ENCODE measurements at places on chromosomes 2 and 18.
A peak's percentile ranks its signal among the peaks of the same experiment; 100 is the strongest.

- DNase-seq: no peak
Observed at GRCh38 chr18:27843783-27844777, 332.9 kb downstream of the CDH2 start.

DNA sequence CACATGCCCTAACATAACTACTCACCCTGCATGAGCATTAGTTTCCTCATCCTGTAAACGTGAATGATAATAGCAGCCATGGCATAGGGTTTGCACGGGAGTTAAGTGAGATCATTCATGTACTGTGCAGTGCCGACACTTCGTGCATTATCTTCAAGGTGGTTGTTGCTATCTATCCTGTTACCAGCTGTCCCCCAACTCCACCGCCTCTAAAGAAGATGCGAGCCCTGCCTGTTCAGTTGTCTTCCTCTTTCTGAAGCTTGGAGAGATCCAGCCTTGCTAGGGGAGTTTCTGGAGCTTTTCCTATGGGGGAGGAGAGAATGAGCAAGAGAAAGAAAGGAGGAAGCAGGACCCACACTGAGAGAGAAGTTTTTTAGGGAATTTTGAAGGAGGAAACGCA is 34.4 kb downstream of the YPEL5 start:
- no peak for DNase-seq

DNA sequence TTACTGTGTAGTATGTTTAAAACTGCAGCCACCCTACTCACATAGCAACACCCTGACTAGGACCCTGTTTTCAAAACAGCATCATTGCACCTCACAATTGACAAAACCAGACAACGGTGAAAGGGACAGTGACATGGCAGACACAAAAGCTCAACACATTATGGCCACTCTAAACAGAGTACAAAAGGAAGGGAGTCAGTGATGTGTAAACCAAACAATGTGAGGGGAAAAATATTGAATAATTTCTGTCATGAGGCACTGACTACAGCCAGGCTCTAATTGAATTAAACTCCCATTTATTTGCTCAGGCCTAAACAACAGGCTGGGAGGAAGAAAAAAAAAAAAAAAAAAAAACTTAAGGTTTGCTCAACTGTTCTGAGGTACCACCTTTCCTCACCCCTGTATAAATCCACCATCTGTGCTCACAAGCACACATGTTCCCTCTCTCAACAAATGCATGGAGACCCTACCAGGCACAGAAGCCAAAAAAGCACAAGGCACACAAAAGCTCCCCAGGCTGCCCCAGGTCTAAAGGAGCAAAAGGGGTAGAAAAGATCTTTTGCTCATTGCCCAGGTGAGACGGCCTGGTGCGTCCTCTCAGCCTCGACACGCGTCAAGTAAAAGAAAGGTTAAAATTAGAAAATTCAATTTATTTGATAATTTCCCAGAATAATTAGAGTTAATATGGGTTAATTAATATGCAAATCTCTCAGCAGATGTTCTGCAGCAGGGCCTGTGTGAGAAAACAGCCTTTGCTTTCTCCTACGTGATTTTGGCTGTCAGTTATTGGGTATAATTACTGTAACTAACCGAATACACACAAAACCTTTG is 80.9 kb downstream of the ZEB2 start:
- no peak for DNase-seq

GRCh38 chr2:223203971-223204929 is 152.3 kb downstream of the KCNE4 start:
- no peak for DNase-seq

GRCh38 chr2:33210626-33211025 is 263.9 kb downstream of the LTBP1 start:
- no peak for DNase-seq

DNA sequence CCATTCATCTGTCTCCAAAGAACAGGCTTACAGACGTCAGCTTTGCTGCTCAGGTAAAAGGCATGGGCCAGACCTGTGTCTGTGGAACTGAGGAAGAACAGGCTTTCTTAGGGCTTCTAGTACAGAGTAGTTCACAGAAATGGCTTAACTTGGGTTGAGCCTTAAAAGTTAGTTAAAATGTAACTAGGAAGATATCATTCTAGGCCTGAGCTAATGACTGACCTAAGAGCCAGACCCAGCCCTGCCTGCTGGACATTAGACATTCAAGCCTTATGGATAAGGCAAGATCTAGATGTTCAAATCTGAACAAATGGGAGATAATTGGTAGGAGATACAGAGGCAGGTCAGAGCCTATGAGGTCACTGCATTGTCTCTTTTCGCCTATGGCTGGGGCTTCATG is 73.9 kb upstream of the SLC14A2 start:
- DNase-seq: no peak

DNA sequence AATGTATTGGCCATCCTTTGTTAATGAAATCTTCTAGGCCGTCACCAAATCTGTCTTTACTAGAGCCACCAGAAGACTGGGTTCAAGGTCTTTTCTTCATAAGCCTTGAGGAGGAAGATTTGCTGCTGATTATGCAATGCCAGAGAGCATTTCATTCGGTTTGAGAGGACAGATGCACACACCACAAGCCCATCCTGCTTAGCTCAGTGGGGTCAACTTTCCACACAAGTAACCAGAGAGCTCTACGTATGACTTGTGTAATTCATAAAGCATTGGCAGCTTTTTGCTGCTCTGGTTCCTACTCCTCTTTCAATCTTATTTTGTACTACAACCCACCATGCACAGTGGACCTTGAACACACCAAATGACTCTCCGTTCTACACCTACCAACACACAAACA is 106.9 kb downstream of the OSR1 start:
- no peak for DNase-seq

- peak; percentile 38 for DNase-seq
Observed at GRCh38 chr18:35143622-35144596, 96.9 kb upstream of the ZNF397 start.

GRCh38 chr2:205139822-205140463 is 542.4 kb upstream of the NRP2 start:
- no peak for DNase-seq

DNA sequence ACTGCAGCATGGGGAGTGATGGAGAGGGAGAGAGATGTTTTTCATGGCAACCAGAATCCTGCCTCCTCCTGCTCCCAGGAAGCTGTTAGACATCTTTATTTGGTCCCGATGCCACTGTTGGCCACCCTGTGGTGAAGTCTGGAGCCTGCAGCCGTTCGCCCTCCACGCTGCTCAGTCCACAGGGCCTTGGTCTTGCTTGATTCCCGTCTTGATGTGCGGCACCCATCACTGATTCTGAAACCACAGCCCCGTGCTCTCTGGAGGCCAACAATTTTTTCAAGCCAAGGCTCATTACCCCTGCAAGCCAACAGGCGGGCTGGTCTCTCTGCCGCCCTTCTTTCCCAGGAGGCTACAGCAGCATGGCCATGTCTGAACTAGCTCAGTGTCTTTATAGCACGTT is 24.5 kb downstream of the SIGLEC15 start:
- no peak for DNase-seq

DNA sequence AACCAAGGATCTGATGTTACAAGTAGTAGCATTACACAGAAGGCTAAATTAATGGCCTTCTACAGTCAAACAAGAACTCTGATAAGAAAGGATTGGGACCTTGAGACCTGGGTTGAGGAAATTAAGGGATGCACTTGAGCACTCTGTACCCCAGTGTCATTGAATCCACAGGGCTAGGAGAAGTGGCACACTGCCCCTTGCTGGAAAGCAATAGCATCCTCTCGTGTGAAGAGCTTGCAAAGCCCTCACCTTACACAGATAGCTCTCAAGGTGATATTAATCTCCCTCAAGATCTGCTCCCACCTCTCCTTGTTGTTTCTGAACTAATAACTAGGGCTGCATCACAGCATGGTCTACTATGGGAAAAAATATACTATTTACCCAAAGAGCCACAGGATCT is 26.5 kb upstream of the CHST9 start:
- DNase-seq: no peak

- no peak for DNase-seq
Observed at GRCh38 chr2:160628811-160629210, 135.2 kb upstream of the RBMS1 start.

GRCh38 chr2:107633580-107634147 is 193.0 kb upstream of the RGPD4 start:
- DNase-seq: no peak

GRCh38 chr2:47206181-47206580 is 51.1 kb upstream of the STPG4 start:
- DNase-seq: no peak

DNA sequence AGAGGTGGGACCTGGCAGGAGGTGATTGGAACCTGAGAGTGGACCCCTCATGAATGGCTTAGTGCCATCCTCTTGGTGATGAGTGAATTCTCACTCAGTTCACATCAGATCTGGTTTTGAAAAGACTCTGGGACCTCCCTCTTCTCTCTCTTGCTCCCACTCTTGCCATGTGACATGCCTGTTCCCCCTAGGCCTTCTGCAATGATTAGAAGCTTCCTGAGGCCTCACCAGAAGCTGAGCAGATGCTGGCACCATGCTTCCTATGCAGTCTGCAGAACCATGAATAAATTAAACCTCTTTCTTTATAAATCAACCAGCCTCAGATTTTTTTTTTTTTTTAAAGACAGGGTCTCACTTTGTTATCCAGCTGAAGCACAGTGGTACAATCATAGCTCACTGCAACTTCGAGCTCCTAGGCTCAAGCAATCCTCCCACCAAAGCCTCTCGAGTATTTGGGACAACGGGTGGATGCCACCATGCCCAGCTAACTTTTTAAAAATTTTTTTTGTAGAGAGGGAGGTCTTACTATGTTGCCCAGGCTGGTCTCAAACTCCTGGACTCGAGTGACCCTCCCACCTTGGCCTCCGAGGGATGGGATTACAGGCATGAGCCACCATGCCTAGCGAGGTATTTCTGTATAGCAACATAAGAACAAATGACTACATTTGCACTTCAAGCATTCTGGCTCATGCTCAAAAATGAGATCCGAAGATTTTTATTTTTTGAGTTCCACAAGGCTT is 2.0 kb upstream of the ZFAND2B start:
- no peak for DNase-seq

- no peak for DNase-seq
Observed at GRCh38 chr18:56246916-56247315, 391.5 kb downstream of the TXNL1 start.

Measured in prostate gland (tissue), 2 donors.